ENCODE measurements at places on chromosomes 1 and 21.

- DNase-seq: no peak
These were observed 324.8 kb downstream of the RWDD3 start for GRCh38 chr1:95558791-95559190.

- no peak for DNase-seq
These were observed 48.8 kb downstream of the TENT5C start for GRCh38 chr1:117654493-117655219.

DNA sequence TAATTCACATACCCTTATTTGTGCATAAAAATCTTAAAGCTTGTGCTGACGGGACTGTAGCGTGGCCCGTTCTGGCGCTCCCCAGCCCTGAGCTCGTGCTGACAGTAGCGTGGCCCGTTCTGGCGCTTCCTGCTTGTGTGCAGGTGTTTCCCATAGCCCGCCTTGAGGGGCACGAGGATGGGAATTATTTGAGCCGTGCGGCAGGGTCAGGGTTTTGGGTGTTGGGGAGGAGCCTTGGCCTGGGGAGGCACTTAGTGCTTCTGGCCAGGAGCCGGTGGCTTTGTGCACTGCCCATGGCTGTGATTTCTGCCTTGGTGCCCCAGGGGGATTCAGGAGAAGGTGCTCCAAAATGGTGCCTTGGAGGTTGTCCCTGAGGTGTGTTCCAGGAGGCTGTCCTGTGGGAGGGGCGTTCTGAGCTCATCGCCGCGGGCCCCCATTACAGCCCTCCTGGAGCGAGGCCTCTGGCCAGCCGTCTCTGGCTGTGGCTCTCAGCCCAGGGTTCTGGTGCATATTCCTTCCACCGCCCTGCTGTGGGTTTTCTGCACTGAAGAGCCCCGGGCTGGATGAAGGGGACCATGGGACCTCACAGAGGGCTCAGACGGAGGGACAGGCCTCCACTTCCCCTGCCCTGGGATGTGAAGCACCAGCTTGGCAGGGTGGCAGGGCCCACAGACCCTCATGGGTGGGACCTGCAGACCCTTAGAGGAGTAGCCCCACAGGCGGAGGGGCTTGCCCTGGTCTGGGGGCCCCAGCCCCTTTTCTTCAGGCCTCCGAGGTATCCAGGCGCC, 6.6 kb downstream of the SLX9 start:
- DNase-seq: no peak

GRCh38 chr21:41445465-41445862, 19.4 kb downstream of the MX1 start:
- DNase-seq: no peak

DNA sequence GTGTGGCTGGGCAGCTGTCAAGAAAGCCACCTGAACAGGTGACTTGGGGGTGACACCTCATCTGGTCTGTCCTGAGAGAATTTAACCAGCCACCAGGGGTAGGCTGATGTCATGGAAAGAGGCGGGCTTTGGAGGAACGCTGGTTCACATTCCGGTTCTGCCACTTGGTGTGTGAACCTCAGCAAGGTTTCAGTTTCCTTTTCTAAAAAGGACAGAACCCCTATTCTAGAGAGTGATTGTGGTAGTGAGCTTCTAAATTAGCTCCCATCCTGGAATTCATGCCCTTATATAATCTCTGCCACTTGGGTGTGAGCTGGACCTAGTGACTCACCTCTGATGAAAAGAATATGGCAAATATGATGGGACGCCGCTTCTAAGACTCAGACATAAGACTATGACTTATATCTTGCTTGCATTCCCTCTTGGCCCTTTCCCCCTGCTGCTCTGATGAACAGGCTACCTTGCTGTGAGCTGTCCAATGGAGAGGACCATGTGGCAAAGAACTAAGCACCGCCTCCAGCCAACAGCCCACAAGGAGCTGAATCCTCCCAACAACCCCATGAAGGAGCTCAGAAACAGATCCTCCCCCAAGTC, 332.1 kb downstream of the RRAGC start:
- peak; percentile 26 for DNase-seq

GRCh38 chr1:45796381-45796780, 7.0 kb upstream of the MAST2 start:
- no peak for DNase-seq

GRCh38 chr1:8423692-8424538, 106.0 kb downstream of the SLC45A1 start:
- DNase-seq: peak; percentile 62

- no peak for DNase-seq
These were observed 165.6 kb downstream of the DSCAM start for GRCh38 chr21:40681164-40681859.

- no peak for DNase-seq
These were observed 19.5 kb downstream of the TSPAN2 start for GRCh38 chr1:115069659-115070308.

GRCh38 chr1:184806296-184806721, 51.7 kb upstream of the EDEM3 start:
- no peak for DNase-seq

- DNase-seq: no peak
These were observed at the start of gene TIAM1 for GRCh38 chr21:31343680-31344480. Gene TIAM1, minus strand, starts transcription at chr21:31344261. Its CDS starts 77,289 bp downstream, at chr21:31266972.

- no peak for DNase-seq
These were observed 10.5 kb downstream of the UCK2 start for GRCh38 chr1:165837838-165838364.

GRCh38 chr1:56052041-56052440, 527.3 kb downstream of the PLPP3 start:
- no peak for DNase-seq

DNA sequence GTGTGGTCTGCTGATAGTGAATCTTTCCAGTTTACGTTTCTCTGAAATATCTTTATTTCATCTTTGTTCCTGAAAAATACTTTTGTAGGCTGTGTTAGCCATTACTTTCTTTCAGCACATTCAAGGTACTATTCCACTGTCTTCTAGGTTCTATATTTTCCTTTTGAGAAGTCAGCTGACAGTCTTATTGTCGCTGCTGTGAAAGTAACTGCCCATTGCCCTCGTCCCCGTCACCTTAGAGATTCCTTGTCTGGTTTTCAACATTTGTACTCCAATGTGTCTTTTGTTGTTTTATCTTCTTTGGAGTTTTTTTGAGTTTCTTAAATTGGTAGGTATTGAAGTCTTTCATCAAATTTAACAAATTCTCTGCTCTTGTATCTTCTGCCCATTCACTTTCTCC, 19.8 kb upstream of the MX2 start:
- no peak for DNase-seq

DNA sequence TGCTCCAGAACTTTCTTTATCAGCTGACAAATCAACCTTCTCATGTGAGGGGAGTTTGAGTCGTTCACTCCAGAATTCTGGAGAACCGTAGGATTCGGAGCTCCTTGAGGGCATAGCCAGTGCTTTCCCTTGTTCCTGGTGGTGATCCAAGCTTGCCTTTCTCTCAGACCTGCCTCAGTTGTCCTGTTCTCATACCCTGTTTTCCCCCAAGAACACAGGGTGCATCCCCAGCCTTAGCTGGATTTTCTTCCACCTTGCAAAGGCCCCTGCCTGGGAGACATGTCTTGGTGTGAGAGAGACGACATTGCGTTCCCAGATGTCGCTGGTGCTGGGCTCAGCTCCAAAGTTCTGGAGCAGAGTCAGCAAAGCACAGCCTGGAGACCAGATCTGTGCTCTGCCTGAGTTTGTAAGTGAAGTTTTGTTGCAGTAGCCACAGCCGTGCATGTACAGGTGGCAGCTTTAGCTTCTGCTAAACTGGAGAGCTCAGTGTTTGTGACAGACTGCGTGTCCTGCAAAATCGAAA, 40.0 kb downstream of the ABCG1 start:
- no peak for DNase-seq

- DNase-seq: no peak
These were observed 76.6 kb upstream of the IPO9 start for GRCh38 chr1:201752333-201752732.

DNA sequence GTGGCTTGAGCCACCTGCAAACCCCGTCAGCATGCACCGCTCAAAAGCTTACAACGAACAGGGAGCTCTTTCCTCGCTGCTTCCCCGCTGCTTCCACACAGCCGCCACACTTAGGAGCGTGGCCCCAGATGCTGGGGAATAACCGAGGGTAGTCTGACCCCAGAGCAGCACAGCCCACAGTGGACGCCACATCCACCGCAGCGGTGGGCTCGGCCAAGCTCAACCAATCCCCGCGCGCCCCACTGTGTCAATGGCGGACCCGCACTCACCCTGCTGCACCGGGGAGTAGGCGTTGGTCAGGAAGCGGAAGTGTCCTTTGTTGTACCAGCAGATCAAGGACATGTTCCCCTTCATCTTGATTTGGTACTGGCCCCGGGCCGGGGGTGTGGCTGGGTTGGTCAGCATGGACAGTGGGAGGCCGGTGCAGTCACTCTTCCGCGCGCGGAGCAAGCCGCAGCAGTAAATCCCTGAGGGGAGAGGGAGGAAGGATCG, 93.5 kb downstream of the PGBD5 start:
- no peak for DNase-seq

GRCh38 chr1:63662841-63663240, 69.6 kb downstream of the PGM1 start:
- no peak for DNase-seq

DNA sequence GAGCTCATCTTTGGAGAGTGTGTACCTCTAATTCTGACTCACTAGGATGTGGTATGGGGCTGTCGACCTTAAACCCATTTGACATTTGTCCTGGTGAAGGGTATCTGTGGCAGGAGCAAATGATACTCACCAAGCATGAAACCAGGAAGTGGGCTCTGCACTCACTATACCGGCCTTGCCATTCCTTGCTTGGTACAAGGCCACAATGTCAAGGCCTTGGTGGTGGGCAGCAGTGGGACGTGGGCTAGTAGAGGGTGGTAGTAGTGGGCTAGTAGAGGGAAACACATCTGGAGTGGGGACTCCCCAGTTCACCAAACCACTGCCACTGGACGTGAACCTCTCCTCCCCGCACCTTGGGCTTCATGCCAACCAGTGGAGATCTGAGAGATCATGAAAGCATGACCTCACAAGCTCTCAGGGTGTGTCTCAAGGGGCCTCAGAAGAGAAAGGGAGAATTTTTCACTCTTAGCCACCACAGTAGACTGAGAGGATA, 11.5 kb downstream of the TNFSF4 start:
- DNase-seq: peak; percentile 36

GRCh38 chr1:236522937-236523703, 662 bp upstream of the LGALS8 start:
- DNase-seq: no peak

- DNase-seq: no peak
These were observed 70.6 kb upstream of the GJB5 start for GRCh38 chr1:34684266-34684665.

DNA sequence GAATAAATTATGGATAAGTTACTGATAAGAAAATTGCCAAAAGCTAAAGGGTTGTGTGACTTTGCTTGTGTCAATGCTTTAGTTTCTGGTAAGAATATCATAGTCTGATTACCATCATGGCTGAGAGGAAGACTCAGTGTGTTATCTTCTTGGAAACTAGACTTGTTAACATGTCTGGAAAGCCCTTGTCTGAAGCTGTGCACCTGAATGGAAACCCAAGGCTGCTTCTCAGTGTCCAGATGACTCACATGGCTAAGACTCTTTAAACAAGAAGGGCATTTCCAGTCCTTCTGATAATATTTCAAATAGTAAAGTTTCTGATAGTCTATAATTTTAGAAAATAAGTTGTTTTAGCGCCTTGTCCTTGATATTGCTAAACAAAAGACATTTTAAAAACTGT, 1092.7 kb downstream of the PLA2G4A start:
- no peak for DNase-seq

DNA sequence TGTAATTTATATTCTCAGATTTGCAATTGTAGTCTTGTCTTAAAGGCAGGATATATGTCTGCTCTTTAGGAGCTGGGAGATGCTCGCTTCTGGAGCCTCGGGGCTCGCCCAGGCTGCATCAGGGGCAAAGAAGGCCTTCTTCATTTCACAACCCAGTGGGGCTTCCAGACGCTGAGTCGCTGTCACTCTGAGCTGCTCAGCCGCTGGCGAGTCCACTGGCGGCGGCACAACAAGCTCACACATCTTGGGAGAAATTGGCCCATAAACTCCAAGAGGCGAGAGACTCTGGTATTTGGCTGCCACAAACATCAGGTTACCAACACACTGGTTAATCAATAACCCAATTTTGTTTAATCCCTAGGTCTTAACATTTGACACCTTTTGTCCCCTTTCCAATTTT, 216.6 kb downstream of the ATG4C start:
- DNase-seq: no peak

DNA sequence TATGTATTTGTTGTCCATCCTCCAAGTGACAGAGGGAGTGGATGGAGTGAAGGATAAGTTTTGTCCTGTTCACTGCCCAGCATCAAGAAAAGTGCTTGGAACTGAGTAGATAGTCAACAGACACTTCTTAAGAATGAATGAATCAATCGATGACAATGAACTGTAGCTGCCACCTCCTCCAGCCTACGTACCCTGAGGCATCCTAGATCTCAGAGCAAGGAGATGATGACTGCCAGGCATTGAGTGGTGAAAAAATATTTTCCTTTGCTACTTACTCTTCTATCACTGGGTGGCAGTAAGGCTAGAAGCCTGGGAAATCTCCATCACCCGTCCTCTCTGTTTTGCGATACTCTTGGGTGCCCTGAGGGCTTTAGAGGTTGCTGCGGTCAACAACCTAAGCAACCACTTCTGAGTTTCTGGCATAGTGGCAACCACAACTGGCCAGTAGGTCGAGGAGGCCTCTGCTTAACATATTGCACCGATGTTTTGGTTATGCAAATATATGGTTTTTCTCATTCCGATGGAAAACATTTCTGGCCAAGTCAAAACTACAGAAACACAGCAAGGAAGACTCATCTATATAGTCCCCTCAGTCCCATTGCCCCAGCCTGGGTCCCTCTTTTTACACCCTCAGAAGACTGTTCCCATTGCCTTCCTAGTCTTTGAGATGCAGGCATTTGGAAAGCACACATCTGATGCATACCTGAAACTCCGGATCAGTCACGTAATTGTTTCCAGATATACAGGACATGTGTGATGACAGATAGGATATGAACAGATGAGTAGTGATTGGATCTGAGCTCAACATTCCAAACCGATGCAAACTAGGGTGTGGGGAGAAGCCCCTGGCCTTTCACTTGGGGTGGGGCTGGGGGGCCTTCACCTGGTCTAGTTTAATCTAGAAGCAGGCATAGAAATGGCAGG, 136.8 kb downstream of the RUNX1 start:
- no peak for DNase-seq

DNA sequence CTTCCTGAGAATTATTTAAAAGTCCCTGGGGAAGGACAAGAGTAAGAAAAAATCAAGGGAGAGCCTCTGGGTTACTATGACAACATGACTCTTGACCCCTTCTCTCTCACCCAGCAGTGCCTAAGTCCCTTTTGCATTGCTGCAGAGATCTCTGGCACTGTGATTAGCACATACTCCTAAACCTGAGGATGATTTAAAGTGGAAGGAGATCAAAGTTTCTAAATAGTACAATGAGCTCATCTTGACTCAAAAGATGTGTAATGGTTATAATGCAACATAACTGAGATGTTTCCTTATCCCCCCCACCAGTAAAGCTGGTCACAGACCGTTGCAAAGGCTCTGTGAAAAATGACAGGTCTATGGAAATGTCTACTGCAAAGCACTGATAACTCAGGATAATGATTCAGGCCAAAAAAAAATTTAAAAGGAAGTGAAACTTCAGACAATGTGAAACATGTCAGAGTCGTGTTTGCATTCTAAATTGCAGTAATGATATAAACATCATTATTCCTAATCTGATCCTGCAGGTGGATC, 519.2 kb downstream of the KIF26B start:
- DNase-seq: no peak

GRCh38 chr1:247294282-247294681, 37.4 kb downstream of the ZNF496 start:
- DNase-seq: no peak
